ENCODE measurements at places on chromosomes 4 and X.
A peak's percentile ranks its signal among the peaks of the same experiment; 100 is the strongest.

GRCh38 chr4:3852309-3852708 lies 86.1 kb downstream of the ADRA2C start:
- DNase-seq: no peak

DNA sequence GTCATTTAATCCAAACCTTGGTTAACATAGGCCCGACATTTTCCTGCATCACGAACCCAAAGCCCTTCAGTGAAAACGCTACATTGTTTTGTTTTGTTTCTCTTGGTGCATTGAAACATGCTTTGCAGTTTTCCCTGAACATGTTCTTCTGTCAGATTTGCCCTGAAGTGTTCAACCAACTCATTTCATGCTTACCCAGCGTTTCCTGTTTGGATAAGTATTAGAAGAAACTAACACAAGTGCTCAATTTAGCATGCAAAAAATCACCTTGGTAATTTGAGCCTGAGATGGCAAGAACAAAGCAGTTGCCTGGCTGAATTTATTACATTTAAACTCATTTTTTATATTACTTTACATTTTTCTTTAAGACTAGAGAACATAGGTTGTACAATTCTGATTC lies 160.1 kb upstream of the VCX3A start:
- no peak for DNase-seq

GRCh38 chrX:108071578-108071977 lies 19.8 kb downstream of the PSMD10 start:
- DNase-seq: peak; percentile 0

GRCh38 chr4:179855469-179855868 lies 2387.7 kb upstream of the TENM3 start:
- no peak for DNase-seq

DNA sequence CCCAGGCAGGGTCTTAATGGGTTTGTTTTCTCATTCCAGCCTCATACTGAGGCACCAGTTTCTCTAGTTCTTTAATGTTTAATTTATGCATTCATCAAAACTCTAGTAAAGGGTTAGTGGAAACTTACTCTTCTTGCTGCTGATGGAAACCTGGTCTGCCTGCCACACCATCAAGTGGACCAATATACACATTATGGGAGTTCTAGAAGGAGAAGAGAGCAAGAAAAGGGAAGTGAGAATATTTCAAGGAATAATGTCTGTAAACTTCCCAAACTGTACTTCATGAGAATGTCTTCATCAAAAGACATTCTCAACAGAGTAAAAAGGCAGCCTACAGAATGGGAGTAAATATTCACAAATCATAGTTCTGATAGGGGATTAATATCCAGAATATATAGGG lies 20.9 kb upstream of the DHX15 start:
- DNase-seq: no peak

- DNase-seq: no peak
Measured at GRCh38 chr4:128958194-128958593, 135.1 kb downstream of the SCLT1 start.

GRCh38 chr4:54645830-54646229 lies 11.9 kb upstream of the KIT start:
- DNase-seq: no peak

DNA sequence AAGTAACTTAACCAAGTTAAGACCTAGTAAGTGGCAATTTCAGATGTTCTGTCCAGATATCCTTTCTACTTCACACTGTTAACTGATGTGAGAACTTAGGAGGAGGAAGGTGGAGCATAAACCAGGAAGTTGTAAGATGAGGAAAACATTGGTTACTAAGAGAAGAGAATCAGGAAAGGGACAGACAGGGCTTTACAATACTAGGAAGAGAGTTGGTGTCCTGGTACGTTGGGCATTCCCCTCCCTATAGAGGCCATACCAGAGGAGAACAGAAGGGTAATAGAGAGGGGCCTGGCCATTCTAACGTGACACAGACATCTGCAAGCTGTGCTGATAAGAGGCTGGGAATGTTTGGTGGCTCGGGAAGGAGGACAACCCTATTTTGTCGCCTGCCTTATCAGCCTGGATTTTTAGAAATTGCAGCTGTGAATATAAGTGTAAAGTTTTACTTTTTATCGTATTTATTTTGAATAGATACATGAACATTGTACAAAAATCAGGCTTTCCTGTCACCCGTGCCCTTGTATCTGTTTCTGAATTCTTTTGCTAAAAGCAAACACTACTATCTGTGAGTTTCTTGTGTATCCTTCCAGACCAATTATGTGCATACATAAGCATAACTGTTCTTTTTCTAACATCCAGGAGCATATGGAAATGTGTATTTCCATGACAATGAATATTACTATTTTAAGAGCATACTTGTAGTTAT lies 53.5 kb upstream of the HPRT1 start:
- DNase-seq: no peak

- DNase-seq: no peak
Measured at GRCh38 chr4:178339769-178340168, 897.5 kb upstream of the AGA start.

GRCh38 chrX:74540635-74541249 lies 73.7 kb downstream of the RLIM start:
- no peak for DNase-seq

DNA sequence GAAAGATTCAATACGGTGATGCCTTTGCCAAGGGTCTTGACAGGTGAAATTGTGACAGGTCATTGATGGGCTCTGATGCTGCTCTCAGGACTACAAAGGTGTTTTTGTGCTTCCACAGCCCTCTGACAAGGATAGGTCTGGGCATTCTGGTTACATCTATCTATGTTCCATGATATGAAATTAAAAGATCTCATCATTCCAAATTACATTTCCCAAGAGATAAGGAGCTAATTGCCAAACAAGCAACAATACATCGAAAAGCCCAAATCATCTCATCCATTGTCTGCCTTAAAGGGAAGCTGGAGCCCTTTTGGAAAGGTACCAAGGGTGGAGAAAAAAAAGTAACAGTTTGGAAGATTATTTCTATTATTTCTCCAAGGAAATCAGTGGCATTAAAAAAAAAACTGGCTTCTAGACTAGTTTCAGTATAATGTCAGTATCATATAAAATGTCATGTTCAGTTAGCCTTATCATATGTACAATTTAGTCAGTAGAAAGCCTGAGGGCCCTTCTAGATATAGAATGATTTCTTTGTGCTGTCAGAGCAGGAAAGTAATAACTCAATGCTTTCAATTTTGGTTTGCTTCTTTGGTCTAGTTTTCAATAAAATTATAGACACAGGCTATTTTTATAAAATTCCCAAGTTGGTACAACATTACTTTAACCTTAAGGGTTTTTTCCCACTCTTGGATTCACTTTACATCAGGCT lies 224.5 kb upstream of the GPRIN3 start:
- no peak for DNase-seq

DNA sequence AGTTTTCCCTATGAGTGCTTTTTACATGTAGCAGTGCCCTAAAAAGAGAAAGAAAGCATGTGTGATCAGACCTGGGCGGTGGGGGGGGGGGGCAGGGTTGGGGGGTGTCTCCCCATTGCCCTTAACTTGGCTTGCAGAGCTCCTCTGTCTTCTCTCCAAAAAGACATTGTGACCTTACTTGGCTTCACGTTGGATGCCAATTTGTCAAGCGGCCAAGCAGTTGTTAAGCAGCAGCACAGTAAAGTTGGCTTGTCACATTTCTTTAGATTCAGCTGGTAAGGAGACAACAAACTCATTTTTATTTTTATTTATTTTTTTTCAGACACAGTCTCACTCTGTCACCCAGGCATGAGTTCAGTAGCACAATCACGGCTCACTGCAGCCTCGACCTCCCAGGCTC lies 57.3 kb upstream of the ZNF157 start:
- no peak for DNase-seq

DNA sequence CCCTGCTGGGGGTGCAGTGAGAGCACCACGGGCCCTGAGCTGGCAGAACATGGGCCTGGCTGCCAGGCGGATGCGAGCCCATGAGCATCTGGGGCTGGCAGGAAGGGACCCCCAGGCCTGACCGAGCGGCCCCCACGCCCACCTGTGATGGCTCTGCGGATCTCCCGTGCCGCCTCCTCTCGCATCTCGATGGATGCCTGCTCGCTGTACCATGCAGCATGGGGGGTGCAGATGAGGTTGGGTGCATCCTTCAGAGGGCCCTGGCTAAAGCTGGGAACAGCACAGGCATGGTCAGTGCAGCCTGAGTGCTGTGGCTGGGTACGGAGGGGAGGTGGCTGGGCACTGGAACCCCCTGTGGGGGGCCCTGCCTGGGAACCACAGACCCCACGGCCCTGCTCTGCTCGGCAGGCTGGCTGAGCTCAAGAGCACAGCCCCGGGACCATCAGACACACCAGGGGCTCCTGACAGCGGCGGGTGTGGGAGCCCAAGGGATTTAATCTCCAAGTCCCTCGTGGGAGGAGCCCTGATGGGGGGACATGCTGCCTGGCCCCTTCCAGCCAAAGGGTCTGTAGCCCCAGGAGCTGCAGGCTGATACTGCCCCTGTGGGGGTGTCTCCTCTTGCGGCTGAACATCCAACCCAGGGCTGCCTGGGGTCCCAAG lies 35.5 kb downstream of the CTBP1 start:
- DNase-seq: no peak

GRCh38 chrX:48476919-48477318 lies 920 bp downstream of the FTSJ1 start:
- no peak for DNase-seq

DNA sequence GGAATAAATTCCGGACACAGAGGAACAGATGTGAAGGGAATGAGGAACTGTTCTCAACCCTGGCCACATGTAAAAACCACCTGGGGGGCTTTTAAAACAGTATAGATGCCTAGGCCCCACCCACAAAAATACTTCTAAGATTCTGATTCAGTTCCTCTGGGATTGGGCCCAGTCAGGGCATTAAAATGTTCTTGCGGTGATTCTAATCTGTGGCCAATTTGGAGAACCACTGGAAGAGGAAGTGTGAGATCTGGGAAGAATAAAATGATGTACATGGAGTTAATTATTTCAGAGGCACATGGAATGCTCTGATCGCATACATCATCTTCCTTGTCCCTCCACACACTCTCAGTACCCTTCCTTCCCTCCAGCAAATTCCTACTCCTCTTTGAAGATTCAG lies 192.2 kb downstream of the APBB2 start:
- DNase-seq: no peak

- no peak for DNase-seq
Measured at GRCh38 chr4:169246279-169246678, 24.5 kb downstream of the SH3RF1 start.

GRCh38 chr4:153221783-153222706 lies 17.8 kb downstream of the TRIM2 start:
- peak; percentile 15 for DNase-seq

DNA sequence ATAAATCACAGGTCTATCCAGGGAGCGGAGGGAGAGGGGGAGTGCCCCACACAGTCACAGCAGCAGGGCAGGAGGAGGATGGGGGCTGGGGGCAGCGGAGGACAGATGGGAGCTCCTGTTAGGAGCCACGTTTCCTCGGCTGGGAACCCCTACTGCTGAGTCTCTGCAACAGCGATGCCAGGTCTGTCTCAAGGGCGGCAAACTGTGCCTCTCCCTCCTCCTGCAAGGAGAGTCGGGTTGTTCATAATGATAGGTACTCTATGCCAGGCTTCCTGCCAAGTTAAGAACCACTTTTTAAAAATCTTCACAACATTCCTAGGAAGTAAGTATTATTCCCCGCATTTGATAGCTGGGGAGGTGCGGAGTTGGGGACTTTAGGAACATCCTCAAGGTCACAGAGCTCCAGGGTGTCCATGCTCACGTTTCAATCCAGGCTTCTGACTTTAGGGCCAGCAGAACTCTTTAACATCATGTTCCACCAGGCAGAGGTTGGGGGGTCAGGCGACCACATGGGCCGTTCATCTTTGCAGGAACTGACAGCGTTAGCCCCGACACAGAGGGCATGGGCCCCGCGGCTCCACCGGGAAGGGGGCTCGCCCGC lies 98.3 kb upstream of the MAML3 start:
- DNase-seq: no peak

Data from stimulated activated naive CD4-positive, alpha-beta T cell treated with Interleukin-2 at 50 U/mL for 16 hours (primary cell).